Naive B cell (primary cell): ENCODE measurements at places on chromosomes 5 and 9.
A peak's percentile ranks its signal among the peaks of the same experiment; 100 is the strongest.

- no peak for DNase-seq
Observed at GRCh38 chr5:51273021-51273420, 110.2 kb upstream of the ISL1 start.

DNA sequence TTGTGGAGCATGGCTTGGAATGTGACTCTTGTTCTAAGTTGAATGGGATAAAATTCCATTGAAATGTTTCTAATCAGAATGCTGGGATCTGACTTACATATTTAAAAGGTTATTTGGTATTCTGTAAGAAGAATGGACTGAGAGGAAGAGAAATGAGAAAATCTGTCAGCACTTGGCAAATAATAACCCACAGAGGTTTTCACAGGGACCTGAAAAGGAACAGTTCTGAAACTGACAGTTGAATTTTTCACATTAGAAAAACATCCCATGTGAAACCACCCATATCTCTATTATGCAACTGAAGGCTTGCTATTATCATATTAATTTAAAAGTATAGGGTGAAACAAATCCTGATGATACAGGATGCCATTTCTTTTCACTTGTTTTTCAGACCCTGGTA is 302.7 kb downstream of the EPB41L4A start:
- no peak for DNase-seq

DNA sequence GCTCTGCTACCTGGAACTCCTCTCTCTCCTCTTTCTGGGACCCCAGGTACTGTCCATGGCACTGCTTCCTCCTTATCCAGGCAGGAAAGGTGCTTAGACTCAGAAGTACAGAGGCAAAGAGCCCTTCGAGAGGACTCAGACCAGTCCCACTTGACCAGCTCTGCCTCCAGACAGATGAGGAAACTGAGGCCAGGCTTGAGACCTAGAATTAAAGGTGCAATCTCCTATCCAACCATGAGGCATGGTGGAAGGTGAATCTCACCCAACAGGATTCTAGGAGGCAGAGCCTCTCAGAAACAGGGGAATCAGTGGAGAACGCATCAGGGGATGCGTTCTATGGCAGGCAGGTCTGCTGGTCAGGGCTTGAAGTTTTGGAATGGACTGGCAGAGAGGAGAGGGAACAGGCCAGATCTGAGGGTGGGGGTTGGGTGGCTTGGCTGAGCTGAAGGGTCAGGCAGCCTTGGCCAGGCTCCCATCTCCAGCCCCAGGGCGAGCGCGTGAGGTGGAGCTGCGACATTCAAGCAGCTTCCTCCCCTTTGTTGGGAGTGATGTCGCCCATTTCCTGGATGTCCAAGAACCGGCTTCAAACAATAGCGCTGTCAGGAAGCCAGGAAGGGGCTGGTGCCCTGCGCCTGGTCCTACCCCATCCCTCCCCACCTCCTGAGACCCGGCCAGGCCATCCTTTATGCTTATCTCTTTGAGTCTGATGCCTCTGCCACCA is 26.2 kb downstream of the NDUFA8 start:
- no peak for DNase-seq

GRCh38 chr9:98916660-98917059 is 27.0 kb upstream of the COL15A1 start:
- DNase-seq, result no peak

DNA sequence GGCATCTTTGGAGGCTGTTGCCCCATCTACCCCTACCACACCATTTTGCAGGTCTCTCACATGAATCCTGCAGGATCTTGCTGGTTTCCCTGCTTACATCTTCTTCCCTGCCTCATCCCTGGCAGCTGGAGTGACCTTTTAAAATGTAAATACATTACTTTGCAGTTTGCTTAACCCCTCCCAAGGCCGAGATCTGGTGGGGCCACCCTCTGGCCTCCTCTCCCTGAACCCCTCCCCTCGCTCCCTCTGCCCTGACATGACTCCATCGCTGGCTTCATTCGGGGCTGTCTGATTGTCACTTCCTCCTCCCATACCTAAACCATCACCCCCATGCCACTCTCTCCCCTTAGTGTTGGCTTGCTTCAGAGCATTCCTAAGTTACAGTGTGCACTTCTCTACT is 12.6 kb upstream of the PALM2AKAP2 start:
- DNase-seq, result no peak

GRCh38 chr5:470961-471749 is 28.2 kb downstream of the EXOC3 start:
- DNase-seq, result peak; percentile 18

DNA sequence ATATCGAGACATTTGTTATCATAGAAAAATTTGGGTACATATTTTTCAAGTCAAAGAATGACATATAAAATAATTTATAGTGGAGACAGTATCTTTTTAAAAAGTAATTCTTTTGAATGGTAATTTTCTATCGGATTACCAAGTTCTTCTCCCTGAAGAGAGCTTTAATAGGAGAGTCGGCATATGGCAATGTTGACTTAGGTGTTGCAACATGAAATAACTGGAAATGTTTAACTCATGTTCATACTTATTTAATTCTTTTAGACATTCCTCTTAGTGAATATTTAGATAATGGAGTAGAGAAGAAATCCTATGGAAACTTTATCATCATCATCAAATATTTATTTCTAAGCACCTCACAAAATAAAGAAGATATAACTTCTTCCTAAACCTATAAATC is 118.2 kb upstream of the CTNND2 start:
- DNase-seq, result no peak

- DNase-seq, result no peak
Observed at GRCh38 chr5:87029951-87030350, 237.7 kb upstream of the RASA1 start.

DNA sequence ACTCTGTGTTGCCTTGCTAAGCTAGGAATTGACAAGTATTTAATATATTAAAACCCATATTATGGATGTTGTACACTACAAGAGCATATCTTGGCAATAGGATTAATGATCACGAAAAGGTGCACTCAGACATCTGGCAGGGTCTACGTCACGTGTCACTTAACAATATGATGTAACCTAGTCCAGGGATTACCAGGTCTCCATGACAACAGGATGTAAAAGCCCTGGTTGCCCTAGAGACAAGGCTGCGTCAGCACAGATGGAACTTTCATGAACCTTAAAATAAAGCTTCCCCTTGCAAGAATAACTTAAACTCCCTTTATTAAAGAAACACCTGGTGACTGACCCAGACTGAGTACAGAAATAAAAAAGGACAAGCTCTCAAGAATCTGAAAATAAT is 717.8 kb downstream of the CDH18 start:
- no peak for DNase-seq

- no peak for DNase-seq
Observed at GRCh38 chr9:76475686-76476085, 16.7 kb downstream of the GCNT1 start.

GRCh38 chr9:16559418-16560188 is 310.9 kb downstream of the BNC2 start:
- no peak for DNase-seq

GRCh38 chr5:1637639-1638481 is 114.1 kb upstream of the LPCAT1 start:
- DNase-seq, result no peak

DNA sequence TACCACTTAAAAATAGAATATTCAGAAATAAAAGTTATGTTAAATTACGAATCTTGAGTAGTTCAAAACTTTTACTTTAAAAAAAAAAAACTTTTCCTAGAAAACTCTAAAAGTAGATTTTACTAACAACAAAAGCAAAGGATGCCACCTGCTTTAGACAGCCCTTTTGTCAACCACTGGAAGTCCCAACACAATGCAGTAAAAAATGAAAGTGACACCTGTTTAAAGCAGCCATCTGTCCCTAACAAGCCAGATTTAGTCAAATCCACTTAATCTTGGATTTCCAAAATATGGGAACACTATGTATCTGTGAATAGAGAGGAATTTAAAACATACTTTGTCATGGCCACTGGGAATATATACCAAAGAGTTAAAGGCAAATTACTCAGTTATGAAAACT is 3.8 kb downstream of the RFX3 start:
- no peak for DNase-seq

- DNase-seq, result no peak
Observed at GRCh38 chr5:39058178-39058921, 15.8 kb downstream of the RICTOR start.

- DNase-seq, result no peak
Observed at GRCh38 chr5:115386657-115387056, 90.2 kb upstream of the CCDC112 start.

GRCh38 chr5:172540099-172540870 is 86.0 kb upstream of the SH3PXD2B start:
- no peak for DNase-seq

- DNase-seq, result no peak
Observed at GRCh38 chr5:1281038-1281882, 13.6 kb downstream of the TERT start.

GRCh38 chr9:14593406-14593805 is 99.8 kb downstream of the ZDHHC21 start:
- DNase-seq, result no peak

DNA sequence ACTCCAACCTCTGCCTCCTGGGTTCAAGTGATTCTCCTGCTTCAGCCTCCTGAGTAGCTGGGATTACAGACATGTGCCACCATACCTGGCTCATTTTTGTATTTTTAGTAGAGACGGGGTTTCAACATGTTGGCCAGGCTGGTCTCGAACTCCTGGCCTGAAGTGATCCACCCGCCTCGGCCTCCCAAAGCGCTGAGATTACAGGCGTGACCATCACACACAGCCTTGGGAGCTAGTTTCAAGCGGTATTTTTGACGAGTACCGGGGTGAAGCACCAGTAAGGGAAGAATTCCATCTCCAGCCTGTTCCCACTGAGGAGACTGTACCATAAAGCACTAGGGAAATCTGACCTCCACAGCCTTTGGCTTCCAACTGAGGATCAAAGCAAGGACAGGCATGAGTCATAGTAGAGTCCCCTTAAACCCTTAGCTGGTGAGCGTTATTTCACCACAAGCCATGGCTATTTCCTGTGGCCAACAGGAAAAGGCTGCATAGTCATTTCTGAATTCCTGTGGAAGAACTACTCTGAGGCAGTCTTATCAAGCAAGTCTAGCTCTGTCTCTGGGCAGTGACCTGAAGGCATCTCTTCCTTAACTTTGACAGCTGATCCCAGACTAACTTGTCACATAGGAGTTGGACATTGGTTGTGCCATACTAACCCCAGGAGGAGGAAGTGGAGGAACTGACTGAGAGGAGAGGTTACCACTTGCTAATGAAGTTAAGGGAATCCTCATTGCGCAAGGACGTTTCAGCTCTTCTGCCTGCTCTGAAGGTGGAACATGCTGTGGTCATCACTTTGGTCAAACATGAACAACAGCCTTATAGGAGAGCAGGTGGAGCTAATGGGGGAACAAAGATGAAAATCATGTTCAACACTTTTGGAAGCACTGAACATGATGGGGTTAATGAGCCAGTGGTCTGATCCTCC is 85.8 kb upstream of the DMRT1 start:
- DNase-seq, result no peak

- no peak for DNase-seq
Observed at GRCh38 chr5:90615355-90615754, 56.8 kb downstream of the ADGRV1 start.
